Stimulated activated CD4-positive, alpha-beta T cell treated with anti-CD3 and anti-CD28 coated beads, Interleukin-1b, Interleukin-23, amount 100 ng/mL, for 48 hours (primary cell): ENCODE measurements at places on chromosomes 1 and 21.

DNA sequence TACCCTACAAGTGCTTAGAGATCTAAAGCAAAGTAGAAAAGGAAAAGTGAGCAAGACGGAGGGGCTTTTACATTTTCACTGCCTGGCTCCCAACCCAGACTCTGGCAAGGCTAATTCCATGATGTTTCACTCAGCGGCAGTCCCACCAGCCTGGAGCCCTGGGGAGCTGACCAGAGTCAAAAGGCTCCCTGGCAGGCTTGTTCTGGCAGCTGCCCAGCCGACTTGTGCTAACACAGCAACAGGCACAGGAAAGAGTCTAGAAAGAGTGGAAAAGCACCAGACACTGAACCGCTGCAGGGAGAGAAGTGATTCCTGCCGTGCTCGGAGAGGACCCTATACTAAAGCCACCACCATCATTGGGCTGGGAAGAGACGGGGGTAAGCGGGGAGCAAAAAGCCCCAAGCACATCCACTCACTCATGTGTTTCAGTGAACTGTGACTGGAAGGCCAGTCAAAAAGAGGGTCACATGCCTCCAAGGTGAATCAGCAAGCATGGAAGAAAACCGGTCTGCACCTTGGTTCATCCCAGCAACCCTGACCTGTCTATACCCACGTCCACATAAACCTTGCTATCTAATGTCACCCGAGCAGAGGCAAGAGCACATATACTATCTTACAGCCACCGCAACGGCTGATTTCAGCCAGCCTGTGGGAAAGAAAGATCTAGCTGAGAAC is 8.0 kb downstream of the SMIM12 start:
- no peak for DNase-seq

DNA sequence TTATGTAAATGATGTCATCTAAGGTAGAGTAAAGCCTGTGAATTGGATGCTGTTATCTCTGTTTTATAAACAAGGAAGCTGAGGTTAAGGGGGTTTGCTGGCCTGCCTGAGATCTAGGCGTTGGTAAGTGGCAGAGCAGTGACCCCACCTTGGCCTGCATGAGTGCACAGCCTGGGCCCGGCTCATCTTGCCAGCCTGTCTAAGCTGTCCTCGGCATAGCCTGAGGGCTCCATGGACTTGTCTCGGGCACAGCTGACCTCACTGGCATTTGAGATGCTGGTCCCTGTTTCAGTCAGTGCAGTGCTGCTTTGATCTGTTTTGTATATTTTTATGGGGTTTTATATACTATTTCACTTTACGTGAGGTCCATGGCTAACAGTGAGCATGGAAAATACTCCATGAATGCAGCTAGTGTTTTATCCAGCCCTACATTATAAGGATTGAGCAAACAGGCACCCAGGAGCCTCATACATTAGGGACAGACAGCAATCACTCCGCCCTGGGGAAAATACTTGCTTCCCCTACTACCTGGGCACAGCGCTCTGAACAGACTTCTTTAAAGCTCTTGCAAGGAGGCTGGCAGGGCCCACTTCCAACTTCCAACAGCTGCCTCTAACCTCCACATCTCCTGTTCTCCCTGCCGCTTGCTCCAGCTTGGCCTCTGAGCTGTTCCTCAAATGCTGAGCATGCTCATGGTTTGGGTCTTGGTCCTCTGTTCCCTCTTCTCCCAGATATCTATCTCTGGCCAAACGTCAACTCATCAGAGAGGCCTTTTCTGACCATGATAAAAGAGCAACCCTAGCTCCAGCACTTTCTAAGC is 150.6 kb upstream of the HMGB4 start:
- DNase-seq = no peak

DNA sequence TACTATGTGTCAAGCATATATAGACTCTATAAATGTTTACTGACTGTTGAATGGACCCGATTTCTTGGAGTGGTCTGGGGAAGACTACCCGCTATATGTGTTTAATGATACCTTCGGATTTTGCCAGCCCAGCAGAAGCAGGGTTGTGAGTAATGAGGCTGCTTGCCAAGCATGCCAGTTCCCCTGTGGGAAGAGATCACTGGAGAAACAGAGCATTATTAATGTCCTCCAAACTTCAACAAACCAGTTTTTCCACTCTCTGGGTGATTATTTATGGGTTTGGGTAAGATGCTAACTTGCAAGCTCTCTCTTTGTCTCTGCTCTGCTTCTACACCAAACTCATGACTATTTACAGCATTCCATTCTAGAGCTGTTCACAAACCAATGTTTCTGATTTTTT is 25.1 kb upstream of the PHGDH start:
- DNase-seq = no peak

GRCh38 chr1:244137725-244138124 is 86.6 kb downstream of the ZBTB18 start:
- DNase-seq = no peak

- DNase-seq = no peak
Measured at GRCh38 chr1:29824511-29825273, 588.4 kb downstream of the PTPRU start.

DNA sequence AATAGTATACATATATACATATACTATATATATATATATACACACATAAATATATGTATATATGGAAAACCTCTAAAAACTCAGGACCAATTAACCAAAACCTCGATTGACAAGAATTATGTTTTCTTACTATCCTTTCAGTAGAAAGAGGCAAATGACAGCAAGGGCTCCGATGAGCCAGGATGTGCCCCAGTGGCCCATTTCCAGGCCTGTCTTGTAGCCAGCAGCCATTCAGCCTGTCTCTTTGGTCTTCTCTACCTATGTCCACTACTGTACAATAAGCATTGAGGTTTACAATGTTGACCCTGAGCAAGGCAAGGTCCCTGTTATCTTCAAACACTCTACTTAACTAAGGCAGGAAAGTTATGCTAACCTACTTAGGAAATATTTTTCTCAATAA is 9.8 kb downstream of the KCNA2 start:
- no peak for DNase-seq

GRCh38 chr1:36457691-36458090 is 6.5 kb downstream of the MRPS15 start:
- no peak for DNase-seq

GRCh38 chr1:9181990-9182783 is 52.4 kb upstream of the H6PD start:
- no peak for DNase-seq

DNA sequence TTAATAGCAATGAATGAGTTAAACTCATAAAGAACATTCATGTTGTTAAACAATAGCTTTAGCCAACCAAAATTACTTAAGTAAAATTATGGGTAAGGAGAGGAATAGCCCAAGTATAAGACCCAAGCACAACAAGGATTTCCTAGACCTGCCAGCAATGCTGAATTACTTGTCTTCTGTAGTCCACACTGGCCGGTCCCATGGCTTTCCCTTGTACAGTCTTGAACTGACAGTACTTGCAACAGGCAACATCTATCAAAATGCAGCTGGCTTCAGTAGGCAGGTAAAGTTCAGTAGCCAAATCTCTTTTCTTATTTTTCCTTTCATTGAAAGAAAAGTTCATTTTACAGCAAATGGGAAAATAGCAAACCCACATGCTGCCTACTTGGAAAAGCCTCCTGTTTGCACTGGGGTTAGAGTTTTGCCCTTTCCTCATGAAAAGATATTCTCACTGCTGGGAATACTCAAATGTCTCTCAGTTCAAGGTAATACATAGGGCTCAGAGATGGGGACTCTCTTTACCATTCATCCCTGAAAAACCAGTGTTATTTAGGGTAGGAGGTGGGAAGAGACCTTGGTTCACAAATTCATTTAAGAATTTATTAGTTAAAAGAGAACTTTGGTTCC is 222.8 kb downstream of the TTLL7 start:
- no peak for DNase-seq

- DNase-seq = no peak
Measured at GRCh38 chr1:205041998-205042910, 758 bp upstream of the CNTN2 start.

DNA sequence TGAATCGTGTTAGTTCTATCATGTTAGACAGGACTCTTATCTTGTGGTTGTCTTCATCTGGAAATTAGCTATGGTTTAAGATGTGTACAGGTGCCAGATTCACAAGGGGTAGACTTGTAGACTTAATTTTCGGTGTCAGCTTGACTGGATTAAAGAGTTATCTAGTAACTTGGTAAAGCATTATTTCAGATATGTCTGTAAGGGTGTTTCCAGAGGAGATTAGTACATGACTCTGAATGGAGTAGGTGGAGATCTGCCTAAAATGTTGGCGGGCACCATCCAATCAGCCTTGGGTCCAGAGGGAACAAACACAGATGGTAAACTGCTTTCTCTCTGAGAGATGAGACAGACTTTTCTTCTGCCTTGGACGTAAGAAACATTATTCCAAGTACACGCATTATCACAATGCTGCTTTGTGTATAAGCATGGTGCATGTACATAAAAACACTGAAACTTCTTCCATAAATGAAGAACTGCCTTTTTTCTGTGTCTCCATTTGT is 434.6 kb downstream of the SMYD3 start:
- DNase-seq = no peak

DNA sequence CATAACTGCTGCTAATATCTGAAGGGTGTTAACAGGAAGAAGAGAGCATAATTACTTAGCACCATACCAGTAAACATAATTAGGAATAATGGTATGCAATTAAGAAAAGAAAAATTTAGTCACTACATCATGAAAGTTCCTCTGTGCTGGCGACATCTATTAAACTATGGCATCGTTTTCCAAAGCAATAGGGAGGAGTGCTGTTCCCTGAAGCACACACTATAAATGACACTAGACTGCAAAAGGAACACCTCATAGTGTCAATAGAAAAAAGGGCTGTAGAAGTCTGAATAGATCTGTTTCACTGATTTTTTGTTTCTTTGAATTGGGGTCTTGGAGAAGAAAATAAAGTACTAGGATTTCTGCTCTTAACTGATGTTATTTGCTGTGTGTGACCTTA is 773.6 kb upstream of the B3GALT2 start:
- DNase-seq = no peak

DNA sequence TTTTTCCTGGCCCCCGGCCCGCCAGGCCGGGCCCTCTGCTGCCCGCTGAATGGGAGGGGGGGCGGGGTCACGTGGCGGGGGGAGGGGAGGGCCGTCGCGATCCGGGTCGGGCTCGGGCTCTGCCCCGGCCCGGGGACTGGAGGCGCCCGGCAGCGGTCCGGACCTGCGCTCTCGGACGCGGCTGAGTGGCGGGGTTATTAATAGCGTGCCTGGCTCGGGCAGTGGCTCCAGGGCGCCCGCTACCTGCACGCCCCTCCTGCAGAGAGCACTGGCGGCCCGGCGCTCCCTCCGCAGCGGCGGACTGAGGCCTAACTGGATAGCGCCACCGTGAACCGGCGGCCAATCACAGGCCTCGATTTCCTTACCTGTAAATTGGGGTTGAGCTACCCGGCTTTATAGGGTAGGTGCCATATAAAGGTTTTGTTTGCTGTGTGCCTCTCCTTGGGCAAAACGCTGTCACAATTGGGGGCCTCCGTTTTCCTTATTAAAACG is 28.1 kb downstream of the AHDC1 start:
- no peak for DNase-seq

GRCh38 chr1:168553680-168554553 is 10.1 kb upstream of the XCL2 start:
- no peak for DNase-seq

- no peak for DNase-seq
Measured at GRCh38 chr21:42629933-42630589, 23.4 kb upstream of the PDE9A start.
